ENCODE measurements at places on chromosomes 2 and 18. TPM values are rescaled to one million over a fixed set of nuclear protein-coding genes. Genes with fewer than 3 reads are reported as not detected.

DNA sequence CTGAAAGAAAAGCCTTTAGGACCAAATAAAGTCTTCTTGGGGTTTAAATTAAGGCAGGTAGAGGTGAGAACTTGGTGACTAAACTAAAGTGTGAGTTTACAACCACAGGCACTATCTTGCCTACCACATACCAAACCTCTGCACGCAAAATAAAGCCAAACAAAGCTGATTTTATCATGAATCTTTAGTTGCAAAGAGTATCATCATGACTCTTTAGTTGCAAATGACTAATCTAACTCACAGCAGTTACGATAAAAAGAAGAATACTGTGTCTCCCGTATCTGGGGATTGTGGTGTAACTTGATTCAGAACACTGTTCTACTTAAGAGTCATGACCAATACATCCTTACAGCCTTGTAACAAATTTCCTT is 11.2 kb downstream of the CFAP210 start:
- peak; percentile 35 for DNase-seq

Gene SCYGR5
- not detected for total RNA-seq

Gene DCDC2C
- total RNA-seq = not detected

DNA sequence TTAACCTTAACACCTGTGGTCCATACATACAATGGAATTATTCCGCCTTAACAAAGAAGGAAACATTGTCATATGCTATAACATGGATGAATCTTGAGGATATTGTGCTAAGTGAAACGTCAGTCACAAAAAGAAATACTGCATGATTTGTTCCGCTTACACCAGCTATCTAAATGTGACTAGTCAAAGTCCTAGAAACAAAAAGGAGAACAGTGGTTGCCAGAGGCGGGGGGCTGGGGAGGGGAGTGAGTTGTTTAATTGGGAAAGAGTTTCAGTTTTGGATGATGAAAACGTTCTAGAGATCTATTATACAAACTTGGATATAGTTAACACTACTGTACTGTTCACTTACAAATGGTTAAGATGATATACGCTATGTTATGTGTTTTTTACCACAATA is 72.0 kb downstream of the SPRED2 start:
- DNase-seq = no peak

GRCh38 chr18:250685-251084 is 17.2 kb downstream of the THOC1 start:
- no peak for DNase-seq

- no peak for DNase-seq
Observed at GRCh38 chr18:34590503-34590902, 119.6 kb upstream of the DTNA start.

DNA sequence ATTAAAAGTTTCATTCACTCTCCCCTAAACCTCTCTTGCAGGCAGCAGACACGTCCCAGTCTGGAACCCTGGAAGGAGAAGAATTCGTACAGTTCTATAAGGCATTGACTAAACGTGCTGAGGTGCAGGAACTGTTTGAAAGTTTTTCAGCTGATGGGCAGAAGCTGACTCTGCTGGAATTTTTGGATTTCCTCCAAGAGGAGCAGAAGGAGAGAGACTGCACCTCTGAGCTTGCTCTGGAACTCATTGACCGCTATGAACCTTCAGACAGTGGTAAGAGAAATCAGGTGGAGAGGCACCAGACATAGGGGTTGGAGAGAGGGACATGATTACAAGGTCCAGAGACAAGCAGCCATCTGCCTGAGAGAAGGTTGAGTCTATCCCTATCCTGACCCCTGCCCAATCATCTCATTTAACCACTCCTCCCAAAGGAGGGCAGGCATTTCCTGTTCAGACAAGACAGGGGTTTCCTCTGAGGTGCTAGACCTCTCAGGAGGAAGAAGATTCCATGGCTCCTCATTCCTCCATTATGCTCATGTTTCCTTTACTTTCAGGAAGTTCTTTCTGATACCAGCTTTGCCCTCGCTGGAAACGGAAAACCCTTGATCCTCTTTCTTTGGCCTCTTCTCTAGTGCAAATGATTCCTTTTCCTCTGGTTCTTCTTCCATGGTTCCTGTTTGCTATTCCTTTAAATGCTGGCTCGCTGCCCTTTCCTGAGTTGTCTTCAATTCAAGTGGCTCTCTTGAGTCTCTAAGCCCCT is 15.1 kb downstream of the PLCD4 start:
- no peak for DNase-seq

GRCh38 chr2:4840791-4841190 is 851.4 kb upstream of the SOX11 start:
- no peak for DNase-seq

DNA sequence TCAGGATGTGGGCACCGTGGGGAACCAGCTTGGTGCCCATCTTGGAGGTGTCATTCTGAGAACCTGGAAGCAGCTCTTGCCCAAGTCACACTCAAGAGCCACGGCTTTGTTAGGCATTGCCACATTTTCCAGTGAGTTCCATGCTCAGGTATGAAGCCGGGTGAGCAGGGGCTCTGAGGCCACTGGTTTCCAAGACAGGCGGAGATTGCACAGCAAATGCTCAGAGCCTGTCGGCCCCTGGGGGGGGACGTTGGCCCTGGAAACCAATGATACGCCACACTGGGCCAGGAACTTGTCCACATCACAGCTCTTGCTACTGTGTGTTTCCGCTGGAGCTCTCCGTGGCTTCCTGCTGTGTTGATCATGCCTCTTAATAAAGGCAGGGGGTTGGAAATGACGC is 52.5 kb upstream of the SALL3 start:
- no peak for DNase-seq

DNA sequence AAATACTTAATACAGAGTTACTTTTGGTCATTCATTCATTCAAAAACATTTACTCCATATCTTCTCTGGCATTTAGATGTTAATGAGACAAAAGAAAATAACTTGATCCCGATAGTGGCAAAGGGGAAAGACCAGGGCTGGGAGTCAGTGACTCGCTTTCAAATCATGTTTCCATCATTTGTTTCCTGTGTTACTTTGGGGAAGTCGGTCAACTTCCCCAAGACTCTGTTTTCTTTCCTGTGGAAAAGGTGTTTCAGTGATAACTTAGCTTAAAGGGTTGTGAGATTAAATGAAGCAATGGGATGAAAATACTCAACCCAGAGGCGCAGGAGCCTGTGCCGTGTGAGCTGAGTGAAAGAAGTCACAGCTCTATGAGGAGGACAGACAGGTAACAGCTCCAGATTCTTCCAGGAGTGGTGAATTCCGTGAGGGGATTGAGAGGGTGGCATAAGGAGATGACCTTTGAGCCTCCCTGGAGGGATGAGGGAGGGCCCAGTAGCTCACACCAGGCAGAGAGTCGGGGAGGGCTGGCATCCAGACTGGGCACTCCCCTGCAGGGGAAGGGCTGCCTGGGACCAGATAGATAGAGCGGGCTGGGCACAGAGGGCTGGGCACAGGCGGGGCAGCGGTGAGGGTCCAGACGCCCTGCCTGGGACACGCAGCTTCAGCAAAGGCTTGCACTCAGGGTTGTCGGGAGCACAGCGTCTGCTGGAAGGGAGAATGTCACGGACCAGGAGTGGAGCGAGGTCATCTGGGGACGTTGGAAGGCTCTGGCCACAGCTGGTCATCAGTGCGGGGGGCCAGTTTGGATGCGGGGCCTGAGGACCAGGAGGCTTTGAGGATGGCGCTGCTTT is 70.1 kb downstream of the TSHZ1 start:
- no peak for DNase-seq

DNA sequence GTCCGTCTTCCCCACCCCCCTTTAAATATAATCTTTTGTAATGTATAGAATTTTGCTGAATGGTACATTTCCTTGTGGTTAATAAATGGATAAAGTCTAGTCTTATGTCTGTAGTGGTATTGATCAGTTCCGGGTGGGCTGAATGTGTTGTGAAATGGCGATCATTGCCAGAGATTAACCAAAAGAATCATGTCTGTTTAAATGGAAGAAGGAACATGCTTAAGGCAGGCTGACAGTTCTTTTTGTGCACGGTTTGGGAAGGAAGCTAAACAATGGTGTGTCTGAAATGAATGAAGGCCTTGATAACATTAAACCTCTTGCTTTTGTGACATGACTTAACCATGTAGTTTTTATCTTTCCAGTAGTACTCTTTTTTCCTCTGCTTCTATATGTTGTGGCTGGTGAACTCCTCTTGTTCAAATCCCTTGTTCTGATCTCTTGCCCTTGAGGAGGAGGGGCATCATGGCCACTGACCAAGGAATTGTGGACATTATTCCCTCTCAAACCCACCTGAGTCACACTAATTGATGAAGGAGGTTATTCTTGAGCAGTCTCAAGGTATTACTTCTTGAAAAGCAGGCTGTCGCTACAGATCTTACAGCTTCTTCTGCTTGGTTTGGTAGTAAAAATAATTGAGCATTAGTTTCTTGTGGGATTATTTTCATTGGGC is 1.7 kb downstream of the ACVR2A start:
- no peak for DNase-seq

DNA sequence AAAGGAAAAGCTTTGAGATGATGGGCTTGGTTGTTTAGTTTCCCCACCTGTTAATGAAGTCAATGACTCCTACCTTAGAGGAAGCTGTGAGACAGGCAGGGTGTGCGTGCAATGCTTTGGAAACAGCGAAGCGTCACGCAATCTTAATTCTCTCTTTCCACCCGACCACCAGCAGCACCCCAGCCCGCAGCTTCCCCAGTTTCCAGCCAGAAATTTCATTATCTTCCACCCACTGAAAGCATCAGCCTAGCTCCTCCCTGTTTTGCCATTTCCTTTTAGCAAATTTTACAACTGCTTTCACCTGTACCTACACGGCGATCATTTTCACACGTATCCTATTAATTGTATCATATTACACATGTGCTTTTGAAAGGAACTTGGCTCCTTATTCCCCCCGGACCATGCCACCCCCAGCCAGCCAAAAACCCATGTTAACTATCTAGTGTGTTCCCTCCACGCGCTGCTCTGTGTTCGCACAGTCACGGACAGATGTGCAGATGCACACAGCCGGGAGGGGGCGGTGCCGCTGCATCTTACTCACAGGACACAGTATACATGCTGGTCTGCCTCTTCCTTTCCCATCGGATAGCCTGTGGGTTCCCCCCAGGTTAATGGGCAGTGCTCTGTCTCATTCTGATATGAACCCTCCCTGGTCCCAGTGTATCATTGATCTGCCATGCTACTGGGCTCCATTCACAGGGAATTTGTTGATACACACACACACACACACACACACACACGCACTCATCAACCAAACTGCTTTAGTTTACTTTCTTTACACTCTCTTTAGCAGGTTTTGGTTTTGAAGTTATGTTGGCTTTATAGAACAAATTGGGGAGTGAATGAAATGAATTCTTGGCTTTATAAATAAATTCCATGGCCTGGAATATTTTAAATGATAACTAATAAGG is 22.4 kb downstream of the CYP27C1 start:
- DNase-seq = peak; percentile 72

Gene RNF125
- 26.5 TPM for total RNA-seq

DNA sequence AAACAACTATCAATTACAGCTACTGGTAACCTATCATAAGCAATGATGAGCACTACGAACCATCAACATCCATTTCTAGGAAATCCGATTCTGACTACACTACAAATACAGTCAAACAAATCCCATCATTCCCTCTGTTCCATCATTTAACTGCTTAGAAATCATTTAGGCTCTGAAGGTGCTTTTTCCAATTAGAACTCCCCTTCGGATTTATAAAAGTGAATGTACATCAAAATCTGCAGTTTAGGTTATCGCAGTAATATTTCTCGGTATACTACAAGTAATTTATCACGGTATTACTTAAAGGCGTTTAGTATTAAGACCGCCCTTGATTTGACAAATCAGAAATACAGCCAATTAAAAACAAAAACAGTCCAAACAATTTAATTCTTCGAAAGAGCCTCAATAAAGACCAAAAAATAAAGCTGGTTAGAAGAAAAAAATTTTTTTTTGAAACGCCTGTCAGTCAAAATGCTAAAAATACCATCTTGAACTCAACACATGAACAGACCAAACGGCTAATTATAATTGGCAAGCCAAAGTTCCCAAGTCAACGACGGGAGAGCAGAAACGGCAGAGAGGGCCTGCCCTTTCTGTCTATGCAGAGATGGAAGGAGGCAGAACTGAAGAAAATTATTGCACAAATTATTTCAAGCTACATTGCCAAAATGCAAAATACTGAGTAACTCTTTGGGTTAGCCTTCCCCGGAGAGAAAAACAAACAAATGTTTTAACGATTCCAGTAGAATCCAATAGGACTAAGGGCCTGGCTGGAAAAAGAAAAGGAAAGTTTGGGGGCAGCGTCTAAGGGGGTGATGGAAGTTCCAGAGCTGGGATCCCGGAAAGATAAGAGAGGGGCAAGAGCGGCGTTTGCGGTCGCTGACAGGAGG is 1.2 kb downstream of the VPS54 start:
- no peak for DNase-seq

DNA sequence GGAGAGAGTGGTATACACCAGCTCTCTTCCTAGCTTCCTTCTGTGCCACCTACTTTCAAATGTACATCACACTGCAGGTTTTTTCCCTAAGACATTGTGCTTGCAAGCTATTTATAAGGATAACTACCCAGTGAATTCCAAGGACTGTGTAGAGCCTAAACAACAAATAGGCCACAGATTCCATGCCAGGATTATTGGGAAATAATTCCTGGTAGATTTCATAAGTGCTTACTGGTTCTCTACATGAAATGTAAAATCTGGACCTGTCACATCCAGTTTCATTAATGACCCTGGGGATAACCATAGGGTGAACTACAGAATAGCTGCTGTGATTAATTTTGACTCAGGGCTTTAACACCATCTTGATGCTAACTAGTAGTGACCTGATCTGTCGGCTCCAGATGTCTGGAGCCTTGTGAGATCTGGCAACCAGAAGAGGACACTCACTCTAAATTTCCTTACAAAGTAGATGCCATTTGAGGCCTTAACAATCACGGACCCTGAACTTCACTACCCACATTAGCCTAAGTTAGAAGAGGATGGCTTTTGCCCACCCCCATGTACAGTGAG is 34.3 kb upstream of the LGALSL start:
- peak; percentile 7 for DNase-seq

DNA sequence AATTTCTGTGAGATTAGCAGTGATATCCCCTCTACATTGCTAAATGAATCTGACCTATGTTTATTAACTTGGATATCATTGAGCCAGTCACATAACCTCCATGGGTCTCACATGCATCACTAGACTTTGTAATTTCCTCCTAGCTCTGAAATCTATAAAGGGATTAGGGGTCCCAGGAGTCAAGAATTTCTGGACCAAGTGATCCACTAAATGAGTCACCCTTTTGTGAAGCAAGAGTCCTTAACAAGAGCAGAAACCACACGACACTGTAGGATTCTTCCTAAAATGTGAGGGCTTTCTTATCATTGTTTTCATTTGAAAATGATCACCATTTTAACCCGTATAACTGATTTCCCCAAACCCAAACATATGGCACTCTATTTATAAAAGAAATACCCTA is 90.3 kb downstream of the DHRS9 start:
- no peak for DNase-seq

- no peak for DNase-seq
Observed at GRCh38 chr2:152343426-152343825, 8.5 kb downstream of the FMNL2 start.

DNA sequence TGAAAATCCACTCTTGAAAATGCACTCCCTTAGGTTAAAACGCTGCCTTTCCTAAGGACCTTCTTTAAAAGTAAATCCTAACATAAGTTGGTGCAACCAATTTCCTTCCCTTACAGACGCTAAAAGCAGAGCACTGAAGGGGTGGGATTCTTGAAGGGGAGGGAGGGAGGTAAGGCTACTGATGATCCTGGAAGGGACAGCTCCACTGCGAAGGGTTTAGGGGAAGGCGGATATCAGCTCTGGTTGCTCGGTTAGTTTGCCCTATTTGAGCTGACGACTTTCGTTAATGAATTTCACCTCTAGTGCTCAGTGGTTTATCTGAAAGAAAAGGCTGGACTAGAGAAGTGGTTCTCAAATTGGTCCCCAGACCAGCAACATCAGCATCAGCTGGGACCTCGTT is 49.7 kb upstream of the SIGLEC15 start:
- DNase-seq = no peak

- no peak for DNase-seq
Observed at GRCh38 chr2:74495440-74495839, 4.0 kb downstream of the LBX2 start.
